ENCODE measurements at places on chromosomes 1 and 21. TPM values are rescaled to one million over a fixed set of nuclear protein-coding genes. Genes with fewer than 3 reads are reported as not detected.

The ID3 gene
- 23.0 TPM for total RNA-seq

The ABCA4 gene
- 0.55 TPM for total RNA-seq

The RYR2 gene
- 0.61 TPM for total RNA-seq

The CD1B gene
- not detected for total RNA-seq

The TMEM200B gene
- 0.41 TPM for total RNA-seq

The C1orf56 gene
- 2.5 TPM for total RNA-seq

The TGFBR3 gene
- total RNA-seq: 4.4 TPM

The GSTM1 gene
- total RNA-seq: 3.7 TPM

The PFKFB2 gene
- total RNA-seq: 6.9 TPM

The TARBP1 gene
- total RNA-seq: 42.5 TPM

The IFT25 gene
- total RNA-seq: 57.3 TPM

The G0S2 gene
- 16.1 TPM for total RNA-seq

The TBCE gene
- total RNA-seq: 19.9 TPM

The OR6K3 gene
- total RNA-seq: not detected

The KRTAP7-1 gene
- total RNA-seq: not detected

The LCE2B gene
- not detected for total RNA-seq

The TSPEAR gene
- 0.50 TPM for total RNA-seq

The TCHHL1 gene
- total RNA-seq: 0.05 TPM

The S100A9 gene
- total RNA-seq: not detected

The CELA2A gene
- total RNA-seq: 1.1 TPM

The FNBP1L gene
- 177 TPM for total RNA-seq

The NBPF4 gene
- total RNA-seq: not detected

The HRNR gene
- 0.49 TPM for total RNA-seq
